ENCODE measurements at places on chromosomes 3 and 15. TPM values are rescaled to one million over a fixed set of nuclear protein-coding genes. Genes with fewer than 3 reads are reported as not detected.

Gene AMT
- 4.9 TPM for total RNA-seq

Gene AGBL1
- not detected for total RNA-seq

Gene IGSF10
- 7.2 TPM for total RNA-seq

Gene PRTG
- total RNA-seq: 1.3 TPM

Gene FGF12
- 2.5 TPM for total RNA-seq

Gene SLC28A2
- not detected for total RNA-seq

DNA sequence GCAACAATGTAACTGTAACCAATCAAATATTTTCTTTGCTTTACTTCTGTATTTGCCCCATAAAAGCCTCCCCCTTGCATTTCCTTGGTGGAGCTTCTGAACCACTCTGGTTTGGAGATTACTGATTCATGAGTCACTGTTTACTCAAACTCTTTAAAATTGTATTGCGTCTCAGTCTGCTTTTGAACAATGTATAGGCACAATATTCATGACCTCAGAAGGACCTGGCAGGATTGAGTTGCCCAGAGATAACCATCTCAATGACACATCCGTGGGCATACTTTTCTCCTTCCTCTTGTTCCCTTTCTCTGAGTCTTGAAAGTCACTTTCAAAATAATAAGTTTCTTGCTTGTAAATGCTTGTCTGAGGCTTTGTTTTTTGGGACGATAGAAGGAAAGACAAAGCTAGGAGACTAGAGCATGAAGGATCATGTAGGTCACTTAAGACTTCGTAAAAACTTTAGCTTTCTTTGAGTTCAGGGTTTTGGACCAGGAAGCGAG lies 57.1 kb upstream of the POU1F1 start:
- no peaks in the 10 kb centered on the region for H3K27me3 ChIP-seq
- H3K4me3 ChIP-seq: no peak overlapping the region
- no peaks in the 10 kb centered on the region for H3K36me3 ChIP-seq
- no peak overlapping the region for H3K27ac ChIP-seq

DNA sequence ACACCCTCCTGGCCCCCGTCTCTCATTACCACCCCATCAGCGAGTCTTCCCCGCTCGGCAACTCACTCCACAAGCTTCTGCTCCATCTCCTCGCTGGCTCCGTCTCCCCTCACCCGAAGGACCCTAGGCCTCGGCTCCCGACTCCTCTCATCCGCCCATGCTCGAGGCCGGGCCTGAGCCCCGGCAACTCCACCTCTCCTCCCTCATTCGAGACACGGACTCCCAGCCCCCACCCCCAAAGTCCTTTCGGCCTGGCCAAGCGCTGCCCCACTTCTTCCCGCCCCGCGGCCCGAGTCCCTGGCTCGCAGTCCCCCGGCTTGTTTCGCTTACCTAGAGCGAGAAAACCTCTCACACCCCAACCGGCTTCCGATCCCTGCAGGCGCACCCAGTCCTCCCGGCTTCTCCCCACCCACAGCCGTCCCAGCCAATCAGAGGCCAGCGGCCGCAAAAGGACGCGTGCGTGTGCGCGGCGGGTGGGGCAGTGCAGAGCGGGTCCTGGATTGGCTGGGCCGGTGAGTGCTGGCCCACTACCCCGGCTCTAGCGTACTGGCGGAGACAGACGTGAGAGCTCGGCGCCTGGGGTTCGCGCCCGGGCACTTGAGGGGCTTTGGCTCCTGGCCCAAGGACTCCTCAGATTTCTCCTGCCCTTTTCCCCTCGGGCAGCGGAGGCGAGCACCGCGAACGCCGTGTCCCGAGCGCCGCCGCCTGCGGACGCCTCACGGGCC lies at the start of gene HIGD1A:
HIGD1A (minus strand) TSS at position 385 of the 725 bp plus-strand sequence. CDS start 10,237 bp downstream, outside the sequence.
- peak within 1 kb of the TSS; percentile 80 for H3K4me3 ChIP-seq
- peak; percentile 98 for DNase-seq
- peak within 1 kb of the TSS; percentile 99 for H3K27ac ChIP-seq
- H3K27me3 ChIP-seq: no peaks in the 10 kb centered on the region

- H3K27ac ChIP-seq: no peak overlapping the region
- H3K36me3 ChIP-seq: peaks cover 7% of the 10 kb centered on the region
- no peak for DNase-seq
- H3K4me3 ChIP-seq: no peak overlapping the region
- H3K27me3 ChIP-seq: no peaks in the 10 kb centered on the region
These were observed 3.9 kb downstream of the NEIL1 start for GRCh38 chr15:75350601-75351361.

DNA sequence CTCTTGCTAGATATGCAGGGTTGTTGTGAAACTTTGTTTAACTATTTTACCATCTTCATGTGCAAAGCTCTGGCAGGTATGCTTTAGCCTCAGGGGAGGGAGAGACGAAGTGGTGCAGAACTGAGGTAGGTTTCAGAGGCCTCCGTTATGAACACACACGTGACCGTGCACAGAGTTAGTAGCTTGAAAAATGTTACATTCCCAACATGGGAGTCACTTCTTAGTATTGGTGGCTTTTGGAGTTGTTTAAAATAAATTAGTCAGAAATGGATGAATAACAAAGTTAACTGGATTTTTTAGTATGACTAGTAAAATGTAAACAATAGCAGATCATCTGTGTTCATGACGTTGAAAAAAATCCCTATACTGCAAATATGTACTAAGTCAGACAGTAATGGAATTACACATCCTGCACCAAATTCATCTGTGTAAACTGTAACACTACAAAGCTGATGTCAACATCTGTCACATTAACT lies 279.6 kb downstream of the KLF13 start:
- no peaks in the 10 kb centered on the region for H3K36me3 ChIP-seq
- DNase-seq: no peak
- no peak overlapping the region for H3K4me3 ChIP-seq
- no peak overlapping the region for H3K27ac ChIP-seq
- no peaks in the 10 kb centered on the region for H3K4me1 ChIP-seq

DNA sequence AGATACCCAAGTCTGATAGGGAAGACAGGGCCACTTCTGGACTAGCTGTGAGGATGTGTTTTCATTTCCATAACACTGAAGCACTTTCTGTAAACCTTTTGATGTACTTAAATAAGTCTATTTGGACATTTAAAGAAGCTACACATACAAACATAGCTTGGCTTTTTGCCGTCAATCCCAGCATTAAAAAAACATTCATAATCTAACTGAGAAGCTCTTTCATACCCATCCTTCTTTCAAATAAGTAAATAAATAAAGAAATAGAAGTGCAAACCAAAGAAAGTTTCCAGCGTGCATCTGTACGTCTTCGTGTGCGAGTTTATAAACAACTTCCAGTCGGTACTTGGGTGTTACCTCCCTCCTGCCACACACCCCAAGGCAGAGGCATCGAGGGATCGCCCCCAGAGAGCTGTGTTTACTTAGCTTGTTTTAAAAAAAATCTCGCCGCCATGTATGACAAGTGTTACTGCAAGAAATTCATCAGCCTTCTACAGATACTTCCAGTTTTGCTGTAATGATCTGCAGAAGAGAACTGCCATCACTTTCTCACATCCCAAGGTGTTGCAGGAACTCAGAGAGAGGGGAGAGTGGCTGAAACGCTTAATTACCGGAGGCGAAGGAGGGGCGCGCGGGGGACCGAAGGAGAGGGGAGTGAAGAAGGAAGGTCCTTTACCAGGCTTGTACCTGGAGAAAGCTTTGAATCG lies 9.0 kb upstream of the MEIS2 start:
- H3K4me1 ChIP-seq: no peaks in the 10 kb centered on the region
- no peaks in the 10 kb centered on the region for H3K27me3 ChIP-seq
- H3K36me3 ChIP-seq: no peaks in the 10 kb centered on the region
- peak overlapping the region; percentile 36 for H3K4me3 ChIP-seq

DNA sequence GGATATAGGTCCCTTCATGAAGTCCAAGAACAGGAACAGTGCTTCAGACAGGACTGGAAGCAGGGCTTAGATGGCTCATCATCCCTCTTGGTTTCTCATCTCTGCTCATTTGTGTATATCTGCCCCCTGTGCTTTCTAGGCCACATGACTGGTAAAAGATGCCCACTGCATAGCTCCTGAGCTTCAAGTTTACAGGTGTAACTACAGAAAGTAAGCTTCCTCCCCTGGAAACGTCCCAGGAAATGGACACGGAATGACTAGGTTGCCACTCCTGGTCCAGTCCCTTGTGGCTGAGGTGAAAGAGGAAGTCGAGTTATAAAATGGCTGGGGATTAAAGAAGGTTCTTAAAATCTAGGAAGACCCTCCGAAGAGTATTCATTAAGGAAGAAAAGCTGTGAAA lies 32.5 kb downstream of the MYO5A start:
- DNase-seq: no peak
- no peaks in the 10 kb centered on the region for H3K27me3 ChIP-seq
- H3K27ac ChIP-seq: no peak overlapping the region
- H3K4me3 ChIP-seq: no peak overlapping the region
- H3K4me1 ChIP-seq: no peaks in the 10 kb centered on the region
- H3K36me3 ChIP-seq: no peaks in the 10 kb centered on the region

DNA sequence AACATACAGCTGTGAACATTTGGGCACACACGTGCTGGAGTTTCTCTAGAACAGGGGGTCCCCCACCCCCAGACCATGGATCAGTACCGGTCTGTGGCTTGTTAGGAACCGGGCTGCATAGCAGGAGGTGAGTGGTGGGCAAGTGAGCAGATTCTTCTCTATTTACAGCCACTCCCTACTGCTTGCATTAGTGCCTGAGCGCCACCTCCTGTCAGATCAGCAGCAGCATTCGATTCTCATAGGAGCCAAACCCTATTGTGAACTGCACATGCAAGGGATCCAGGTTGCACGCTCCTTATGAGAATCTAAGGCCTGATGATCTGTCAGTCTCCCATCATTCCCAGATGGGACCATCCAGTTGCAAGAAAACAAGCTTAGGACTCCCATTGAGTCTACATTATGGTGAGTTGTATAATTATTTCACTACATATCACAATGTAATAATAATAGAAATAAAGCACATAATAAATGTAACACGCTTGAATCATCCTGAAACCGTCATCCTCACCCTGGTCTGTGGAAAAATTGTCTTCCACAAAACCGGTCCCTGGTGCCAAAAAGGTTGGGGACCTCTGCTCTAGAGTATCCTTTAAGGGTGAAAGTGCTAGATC lies 25.8 kb downstream of the CHRM5 start:
- H3K4me3 ChIP-seq: no peak overlapping the region
- no peak overlapping the region for H3K27ac ChIP-seq
- no peaks in the 10 kb centered on the region for H3K27me3 ChIP-seq
- no peak for DNase-seq

GRCh38 chr3:169227911-169228310 lies 435.6 kb downstream of the MECOM start:
- H3K4me3 ChIP-seq: no peak overlapping the region
- DNase-seq: no peak
- H3K27ac ChIP-seq: no peak overlapping the region
- H3K36me3 ChIP-seq: no peaks in the 10 kb centered on the region

GRCh38 chr15:100766243-100767000 lies 113.2 kb upstream of the ALDH1A3 start:
- H3K27ac ChIP-seq: no peak overlapping the region
- H3K27me3 ChIP-seq: no peaks in the 10 kb centered on the region
- peak; percentile 53 for DNase-seq
- H3K4me1 ChIP-seq: peaks cover 19% of the 10 kb centered on the region
- H3K36me3 ChIP-seq: no peaks in the 10 kb centered on the region

DNA sequence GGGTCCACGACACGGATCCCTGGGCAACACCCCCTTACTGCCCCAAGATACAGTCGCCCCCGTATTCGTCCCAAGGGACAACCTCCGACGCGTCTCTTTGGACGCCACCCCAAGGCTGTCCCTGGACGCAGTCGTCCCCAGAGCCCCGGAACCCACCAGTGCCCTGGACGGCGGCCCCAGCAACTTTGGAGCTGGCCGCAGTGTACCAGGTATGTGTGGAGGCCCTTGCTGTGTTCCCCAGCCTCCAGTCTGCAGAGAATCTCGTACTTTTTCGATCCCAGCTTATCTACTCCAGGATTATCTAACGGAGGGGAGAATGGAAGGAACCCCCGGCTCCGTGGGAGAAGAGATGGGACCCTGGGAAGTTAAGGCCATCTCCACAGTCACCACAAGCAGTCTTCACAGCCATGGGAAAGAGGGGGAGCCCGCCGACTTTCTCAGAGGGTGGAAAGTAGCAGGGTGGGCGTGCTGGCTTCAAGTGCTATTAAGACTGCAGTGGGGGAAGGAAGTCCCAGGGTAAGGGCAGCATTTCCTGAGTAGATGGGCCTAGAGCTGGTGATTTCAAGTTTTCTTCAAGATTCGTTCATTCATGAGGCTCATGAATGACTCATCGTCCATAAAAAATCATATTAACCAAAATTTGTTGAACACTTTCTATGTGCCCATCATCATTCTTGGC lies 1.1 kb downstream of the MESP2 start:
- H3K4me3 ChIP-seq: no peak overlapping the region
- H3K4me1 ChIP-seq: no peaks in the 10 kb centered on the region
- DNase-seq: no peak
- no peaks in the 10 kb centered on the region for H3K27me3 ChIP-seq
- H3K27ac ChIP-seq: peak overlapping the region; percentile 60
- no peaks in the 10 kb centered on the region for H3K36me3 ChIP-seq

GRCh38 chr15:34360298-34360697 lies 6.7 kb downstream of the LPCAT4 start:
- no peaks in the 10 kb centered on the region for H3K4me1 ChIP-seq
- H3K36me3 ChIP-seq: peaks cover 75% of the 10 kb centered on the region
- no peak for DNase-seq
- no peak overlapping the region for H3K27ac ChIP-seq
- H3K27me3 ChIP-seq: no peaks in the 10 kb centered on the region

GRCh38 chr15:35427496-35427895 lies 118.5 kb downstream of the DPH6 start:
- no peak overlapping the region for H3K27ac ChIP-seq
- no peaks in the 10 kb centered on the region for H3K27me3 ChIP-seq
- H3K36me3 ChIP-seq: no peaks in the 10 kb centered on the region
- no peak for DNase-seq
